ENCODE measurements at places on chromosomes 6 and 20.

DNA sequence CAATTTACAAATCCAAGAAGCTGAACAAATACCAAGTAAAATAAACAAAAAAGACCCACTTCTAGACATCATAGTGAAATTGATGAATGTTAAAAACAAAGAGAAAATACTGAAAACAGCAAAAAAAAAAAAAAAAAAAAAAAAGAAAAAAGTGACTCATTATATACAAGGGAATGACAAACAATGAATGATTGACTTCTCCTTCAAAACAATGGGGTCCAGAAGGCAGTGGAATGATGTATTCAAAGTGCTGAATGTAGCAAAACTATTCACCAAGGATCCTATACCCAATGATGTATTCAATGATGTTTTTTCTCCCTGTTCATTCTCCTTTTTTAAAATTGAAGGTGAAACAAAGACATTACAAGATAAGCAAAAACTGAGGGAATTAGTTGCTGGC lies 650.0 kb downstream of the UTRN start:
- no peak for DNase-seq

GRCh38 chr6:100176311-100176950 lies 182.4 kb upstream of the MCHR2 start:
- DNase-seq: peak; percentile 32

- DNase-seq: no peak
These were observed 150.7 kb downstream of the EDN3 start for GRCh38 chr20:59451066-59451630.

DNA sequence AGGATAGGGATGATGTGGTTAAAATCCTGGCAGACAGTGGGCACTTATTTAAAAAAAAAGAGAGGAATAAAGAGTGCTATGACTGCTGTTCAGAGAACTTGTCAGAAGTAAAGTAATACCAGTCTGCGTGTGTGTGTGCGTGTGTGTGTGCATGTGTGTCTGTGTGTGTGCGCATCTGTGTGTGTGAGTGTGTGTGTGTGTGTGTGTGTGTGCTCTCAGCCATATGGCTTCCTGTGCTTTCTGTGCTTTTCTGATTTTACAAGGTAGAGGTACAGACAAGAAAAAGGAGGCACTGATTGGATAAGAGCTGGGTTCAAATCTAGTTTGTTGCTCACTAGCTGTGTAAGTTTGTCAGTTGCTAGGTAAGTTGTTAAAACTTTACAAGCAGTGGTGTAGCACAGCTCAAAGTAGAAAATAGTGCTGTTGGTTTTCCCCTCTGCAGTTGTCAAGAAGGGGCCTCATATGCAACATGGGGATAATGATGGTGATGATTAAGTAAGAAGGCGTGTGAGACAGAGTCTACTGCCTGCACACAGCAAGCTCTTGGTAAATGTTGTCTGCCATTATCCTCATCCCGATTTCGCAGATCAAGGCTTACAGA lies 155.3 kb upstream of the ZNF217 start:
- DNase-seq: no peak

DNA sequence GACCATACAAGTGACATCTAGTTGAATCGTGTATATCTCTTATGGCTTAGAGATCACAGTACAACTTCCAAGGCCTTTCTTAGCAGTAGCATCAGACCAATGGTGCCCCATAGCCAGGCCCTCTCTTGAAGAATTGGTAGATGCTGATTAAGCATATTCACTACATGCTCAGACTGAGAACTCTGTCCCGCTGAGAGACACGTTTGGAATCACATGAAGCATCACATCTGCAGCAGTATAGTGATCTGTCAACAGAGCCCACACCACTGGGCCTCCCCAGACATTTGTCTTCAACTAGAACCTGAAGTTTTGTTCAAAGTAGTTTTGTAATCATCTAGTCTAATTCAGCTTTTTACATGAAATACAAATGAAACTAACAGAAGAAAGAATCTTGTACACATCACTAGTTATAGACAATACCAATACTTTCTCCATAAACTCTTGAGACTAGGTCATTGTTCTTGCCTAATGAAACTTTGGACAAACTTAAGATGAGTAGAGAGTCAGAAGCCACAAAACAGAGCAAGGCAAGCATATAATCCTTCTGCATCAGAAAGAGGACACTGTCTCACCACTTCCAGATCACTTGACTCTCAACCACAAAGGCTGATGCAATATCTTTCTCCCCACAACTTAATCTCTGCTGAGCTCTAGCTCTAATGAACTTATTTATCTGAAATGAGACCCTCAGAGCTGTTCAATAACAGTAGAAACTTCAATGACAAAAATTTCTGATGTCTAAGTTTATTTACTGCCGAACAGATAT lies 182.7 kb downstream of the TBX18 start:
- DNase-seq: peak; percentile 5

DNA sequence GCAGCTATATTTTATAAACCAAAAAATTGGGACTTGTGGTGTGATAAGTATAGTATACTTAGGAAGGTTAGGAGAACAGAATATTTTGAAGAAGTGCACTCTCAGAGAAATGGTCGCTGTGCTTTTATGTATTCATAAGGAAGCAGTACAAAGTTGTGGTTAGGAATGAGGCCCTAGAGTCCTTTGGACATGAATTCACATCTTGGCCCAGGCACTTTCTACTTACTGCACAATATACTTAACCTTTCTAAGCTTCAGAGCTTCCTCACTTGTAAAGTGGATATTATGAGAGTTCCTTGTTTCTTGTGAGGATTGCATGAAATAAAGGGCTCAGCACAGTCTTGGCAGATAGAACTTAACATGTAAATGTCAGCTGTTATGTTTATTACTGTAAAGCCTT lies 21.0 kb upstream of the SERINC3 start:
- no peak for DNase-seq

- no peak for DNase-seq
These were observed 14.4 kb upstream of the SLC22A23 start for GRCh38 chr6:3471286-3471685.

DNA sequence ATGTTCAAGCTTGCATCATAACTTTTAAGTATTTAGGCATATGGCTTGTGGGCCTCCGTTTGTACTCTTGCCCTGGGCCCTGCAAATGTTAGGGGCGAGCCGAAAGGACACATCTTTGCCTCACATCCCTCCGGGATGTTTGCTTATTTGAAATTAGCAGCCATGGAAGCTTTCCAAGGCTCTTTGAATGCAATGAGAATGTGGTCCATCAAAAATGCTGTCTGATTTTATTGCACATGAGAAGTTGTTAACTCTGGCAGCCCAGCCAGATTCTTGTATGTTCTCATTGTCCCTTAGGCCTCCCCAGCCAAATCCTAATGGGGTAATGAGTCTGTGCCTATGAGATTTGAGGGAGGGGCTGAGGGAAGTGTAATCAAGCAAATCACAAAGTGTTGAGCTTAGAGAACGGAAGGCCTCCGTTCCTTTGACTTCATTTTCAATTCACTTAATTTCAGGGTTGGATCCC lies 261.2 kb upstream of the MARCKS start:
- DNase-seq: no peak
